Urothelium cell line (cell line): ENCODE measurements at places on chromosomes 11 and 22.
A peak's percentile ranks its signal among the peaks of the same experiment; 100 is the strongest.

DNA sequence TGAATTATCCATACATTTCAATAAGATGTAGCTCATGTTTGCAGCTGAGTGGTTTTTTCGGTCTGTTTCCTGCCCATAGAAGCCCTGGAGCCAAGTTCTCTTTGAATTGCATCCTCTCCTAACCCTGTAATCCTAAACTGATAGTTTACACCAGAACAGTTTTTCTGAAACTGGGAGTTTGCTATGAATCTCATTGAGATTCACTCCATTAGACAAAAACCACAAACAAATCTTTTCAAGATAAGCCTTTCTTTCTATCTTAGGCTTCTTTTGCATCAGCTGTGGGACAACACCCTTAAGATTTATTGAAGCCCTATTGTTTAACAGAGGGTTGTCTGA is 324.8 kb downstream of the DYNC2H1 start:
- DNase-seq = no peak

DNA sequence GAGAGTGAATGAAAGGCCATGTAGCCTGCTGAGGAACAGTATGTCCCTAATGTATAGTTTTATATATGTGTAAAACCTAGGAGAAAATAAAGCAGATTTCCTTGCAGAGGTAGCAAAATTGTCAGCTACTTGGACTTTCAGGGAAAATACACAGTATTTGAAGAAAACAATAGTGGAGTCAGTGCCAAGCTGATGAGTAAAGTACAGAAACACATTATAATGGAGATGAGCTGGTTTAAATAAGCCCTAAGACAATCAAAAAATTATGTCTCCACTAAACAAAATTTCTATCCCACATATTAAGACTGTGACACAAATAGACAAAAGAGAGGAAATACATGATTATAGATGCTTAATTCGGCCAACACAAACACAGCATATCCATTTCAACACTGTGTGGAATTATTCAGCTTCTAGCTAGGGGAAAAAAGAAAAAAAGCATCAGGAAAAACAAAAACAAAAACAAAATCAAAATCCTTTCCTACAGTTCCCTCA is 75.9 kb downstream of the MAML2 start:
- no peak for DNase-seq

DNA sequence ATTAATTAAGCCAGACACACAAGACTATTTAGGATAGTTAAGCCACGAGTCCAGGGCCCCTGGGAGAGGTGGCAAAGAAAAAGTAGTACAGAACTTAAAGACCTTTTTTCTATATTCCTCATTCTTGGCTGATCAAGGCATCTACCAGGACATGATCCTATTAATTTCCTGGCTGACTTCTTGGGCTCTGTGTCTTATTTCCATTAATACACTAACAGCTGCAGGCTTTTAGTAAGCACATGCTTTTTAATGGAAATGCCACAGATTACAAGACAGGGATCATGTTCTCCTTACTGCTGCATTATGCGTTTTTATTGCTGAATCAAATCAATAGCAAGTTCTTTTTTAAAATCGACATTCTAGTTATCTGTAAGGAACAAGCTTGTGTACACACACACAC is 35.2 kb downstream of the BTG4 start:
- DNase-seq = no peak

GRCh38 chr11:13101644-13102512 is 92.8 kb downstream of the RASSF10 start:
- no peak for DNase-seq

DNA sequence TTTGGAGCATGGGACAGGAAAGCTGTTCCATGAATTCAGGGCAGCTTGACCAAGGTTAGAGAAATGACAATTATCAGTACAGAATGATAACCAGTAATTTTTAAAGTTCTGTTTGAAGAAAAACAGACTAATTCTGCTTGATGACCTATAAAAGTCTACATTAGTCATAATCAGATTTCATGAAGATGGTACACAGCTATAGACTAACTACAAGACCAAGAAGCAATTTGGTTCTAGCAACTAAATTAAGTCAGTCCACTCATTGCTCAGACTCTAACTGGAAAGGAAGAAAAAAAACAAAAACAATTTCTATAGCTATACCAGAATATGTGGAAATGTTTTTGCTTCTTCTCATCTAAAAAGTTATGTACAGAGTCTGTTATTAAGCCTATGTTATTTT is 24.9 kb downstream of the MRTFA start:
- DNase-seq = no peak

GRCh38 chr11:59423835-59424234 is 2.4 kb downstream of the OR5A2 start:
- no peak for DNase-seq

GRCh38 chr11:19352771-19353160 is 112.0 kb upstream of the E2F8 start:
- DNase-seq = no peak

- DNase-seq = no peak
Measured at GRCh38 chr22:30333707-30334087, 7.0 kb upstream of the TBC1D10A start.

DNA sequence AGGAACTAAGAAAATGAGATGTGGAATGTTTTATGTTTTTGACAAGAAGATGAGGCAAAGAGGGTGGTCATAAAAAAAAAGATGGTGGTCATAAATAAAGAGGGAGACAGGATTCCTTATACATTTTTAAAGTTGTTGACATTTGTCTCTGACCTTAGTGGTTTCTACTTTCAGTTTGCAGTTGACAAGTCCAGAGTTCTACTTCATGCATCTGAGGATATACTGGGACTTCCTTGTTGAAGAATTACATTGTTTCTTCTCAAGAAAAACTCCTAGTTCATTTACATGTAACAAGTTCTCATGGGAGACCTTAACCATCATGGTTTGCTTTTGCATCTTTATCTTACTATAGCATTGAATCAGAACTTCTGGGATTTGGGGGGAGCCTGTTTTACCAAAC is 1.2 kb downstream of the OR6X1 start:
- DNase-seq = no peak

DNA sequence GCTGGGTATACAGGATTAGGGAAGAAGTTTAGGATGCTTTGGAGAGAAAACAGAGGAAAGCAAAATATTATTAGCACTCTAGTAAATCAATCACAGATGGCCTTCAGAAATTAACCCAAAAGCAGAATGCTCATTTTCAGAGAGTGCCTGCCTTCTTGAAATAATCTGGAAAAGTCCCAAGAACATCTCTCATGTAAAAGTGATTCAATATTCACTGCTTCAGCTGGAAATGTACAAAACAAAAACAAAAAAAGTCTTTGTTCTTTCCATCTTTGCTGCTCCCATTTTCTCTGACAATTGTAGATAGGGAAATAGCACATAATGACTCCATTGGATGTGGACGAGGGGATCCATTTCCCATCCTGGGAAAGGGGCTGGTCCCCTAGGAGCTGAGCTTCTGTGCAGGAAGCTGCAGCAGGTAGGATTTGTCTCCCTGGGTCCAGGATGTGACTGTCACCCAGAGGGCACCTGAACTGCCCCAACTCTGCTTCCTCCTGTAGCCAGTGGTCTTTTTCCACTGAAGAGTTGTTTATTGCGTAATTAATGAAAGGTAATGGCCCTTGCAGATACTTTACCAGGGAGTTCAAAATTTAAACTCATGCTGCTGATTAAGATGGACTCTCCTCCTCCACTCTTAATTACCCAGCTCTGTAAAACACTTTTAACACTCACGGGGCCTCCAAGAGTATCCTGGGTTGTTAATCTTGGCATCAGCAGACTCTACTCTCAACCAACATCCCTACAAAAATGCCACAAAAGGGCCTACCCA is 57.9 kb downstream of the SC5D start:
- DNase-seq = no peak

DNA sequence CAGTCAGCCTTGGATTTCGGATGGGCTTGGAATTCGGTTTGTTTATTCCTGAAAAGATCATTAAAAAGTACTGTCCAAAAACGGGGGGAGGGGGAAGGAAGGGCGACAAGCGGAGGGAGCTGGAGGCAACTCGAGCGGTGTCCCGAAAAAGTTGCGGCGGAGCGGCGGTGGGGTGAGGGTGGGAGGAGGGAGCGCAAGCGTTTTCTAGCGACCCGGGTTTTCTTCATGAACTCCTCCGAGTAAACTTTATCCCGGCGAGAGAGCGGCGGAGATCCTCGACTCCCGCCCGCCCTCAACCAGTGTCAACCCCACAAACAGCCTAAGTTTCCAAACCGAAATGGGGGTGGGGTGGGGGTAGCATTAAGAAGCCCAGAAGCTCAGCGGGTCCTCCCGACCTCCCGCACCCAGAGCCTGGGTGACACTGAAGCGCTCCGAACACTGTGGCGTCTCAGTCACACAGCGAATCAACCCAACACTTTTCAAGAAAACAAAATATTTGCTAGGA is 133.0 kb upstream of the C11orf58 start:
- peak; percentile 13 for DNase-seq

GRCh38 chr11:100442017-100442416 is 245.1 kb upstream of the ARHGAP42 start:
- no peak for DNase-seq

GRCh38 chr11:134939905-134940304 is 527.9 kb upstream of the B3GAT1 start:
- DNase-seq = no peak

DNA sequence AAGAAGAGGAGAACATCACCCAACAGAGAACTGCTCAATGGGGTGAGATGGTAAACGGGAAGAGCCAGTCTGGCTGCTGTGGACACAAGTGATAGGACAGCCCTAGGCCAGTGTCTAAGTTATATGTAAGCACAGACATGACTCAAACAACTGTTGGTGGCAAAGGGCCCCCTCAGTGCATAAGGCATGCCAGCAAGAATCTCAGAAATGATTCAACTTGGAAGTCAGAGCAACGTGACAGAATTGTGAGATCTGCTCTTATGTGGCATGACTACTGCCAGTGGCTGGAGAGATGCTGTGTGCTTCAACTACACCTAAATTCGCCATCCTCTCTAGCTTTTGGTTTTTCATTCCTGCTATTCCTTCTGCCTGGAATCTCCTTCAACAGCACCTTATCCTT is 7.4 kb downstream of the SLN start:
- peak; percentile 21 for DNase-seq

- DNase-seq = no peak
Measured at GRCh38 chr11:122729139-122729538, 73.6 kb downstream of the UBASH3B start.

- DNase-seq = no peak
Measured at GRCh38 chr11:120318906-120319305, 6.2 kb upstream of the TLCD5 start.

- DNase-seq = no peak
Measured at GRCh38 chr22:38104084-38104483, 6.4 kb downstream of the BAIAP2L2 start.

DNA sequence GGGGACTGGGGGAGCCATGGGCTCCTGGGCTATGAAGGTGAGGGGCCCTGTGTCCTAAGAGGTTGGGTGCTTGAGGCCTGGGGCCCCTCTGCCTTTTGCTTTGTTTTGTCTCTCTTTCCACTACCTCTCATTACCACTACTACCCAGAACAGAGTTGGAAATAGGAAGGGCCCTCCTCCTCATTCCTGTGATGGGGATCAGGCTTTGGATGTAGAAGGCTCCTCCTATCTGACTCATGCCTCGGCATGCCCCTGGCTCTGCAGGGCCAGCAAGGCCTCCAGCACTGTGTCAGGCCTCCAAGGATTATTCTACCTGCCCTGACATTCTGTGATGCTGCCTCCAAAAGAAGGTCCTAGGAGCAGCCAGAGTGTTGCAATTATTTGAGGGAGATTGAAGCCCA is 766 bp downstream of the IZUMO1R start:
- DNase-seq = peak; percentile 48

GRCh38 chr11:99279266-99279665 is 258.5 kb downstream of the CNTN5 start:
- DNase-seq = no peak

DNA sequence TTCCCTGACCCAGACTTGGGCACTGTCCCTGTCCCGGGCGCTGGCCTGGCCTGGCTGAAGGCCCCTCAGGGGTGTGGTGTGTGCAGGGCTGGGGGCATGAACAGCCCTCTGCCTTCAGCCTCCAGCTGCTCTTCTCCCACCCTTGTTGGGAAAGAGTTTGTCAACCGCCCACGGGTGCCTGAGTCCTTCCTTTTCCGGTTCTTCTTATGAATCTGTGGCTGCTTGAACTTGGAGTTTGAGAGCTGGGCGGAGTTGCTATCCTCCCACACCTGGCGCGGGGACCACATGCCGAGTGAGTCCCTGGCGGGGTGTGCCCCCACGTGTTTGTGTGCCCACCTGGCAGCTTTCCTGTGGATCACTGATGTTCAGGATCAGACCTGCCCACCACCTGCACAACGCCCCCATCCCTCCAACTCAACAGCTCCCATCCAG is 13.4 kb downstream of the NFAM1 start:
- DNase-seq = no peak

- DNase-seq = peak; percentile 14
Measured at GRCh38 chr11:37322333-37323194, 724.5 kb upstream of the RAG2 start.

- DNase-seq = no peak
Measured at GRCh38 chr11:71245601-71246391, 6.6 kb downstream of the SHANK2 start.

DNA sequence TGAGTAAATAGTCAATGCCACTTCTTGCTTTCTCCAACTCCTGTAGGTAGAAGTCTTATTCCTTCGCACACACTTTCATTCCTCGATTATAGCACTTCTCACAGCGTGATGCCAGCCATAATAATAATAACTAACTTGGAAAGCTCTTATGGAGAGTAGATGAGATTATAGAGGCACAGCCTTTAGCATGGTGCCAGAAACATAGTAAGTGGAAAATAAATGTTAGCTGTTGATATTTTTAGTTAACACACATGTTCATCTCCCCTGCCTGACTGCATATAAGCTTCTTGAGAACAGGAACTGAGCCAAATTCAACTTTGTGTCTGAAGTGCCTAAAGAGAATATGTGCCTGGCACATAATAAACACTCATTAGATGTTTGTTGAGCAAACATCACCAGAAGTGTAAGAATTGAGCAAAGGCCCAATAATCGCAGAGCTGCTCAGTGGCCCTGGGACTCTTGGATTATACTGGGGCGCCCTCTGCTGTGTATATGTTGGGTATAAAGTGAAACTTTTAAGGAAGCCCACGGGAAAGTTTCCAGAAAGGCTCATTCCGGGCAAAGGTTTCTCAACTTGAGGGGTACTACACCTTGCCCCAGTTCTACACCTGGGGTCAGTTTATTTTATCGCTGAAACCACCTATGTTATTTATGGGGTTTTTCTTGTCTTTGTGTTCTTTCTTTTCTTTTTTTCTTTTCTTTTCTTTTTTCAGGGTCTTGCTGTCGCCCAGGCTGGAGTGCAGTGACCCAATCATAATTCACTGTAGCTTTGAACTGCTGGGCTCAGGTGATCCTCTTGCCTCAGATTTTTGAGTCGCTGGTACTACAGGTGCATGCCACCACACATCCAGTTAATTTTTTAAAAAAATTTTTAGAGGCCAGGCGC is 22.3 kb downstream of the SLN start:
- DNase-seq = peak; percentile 63

DNA sequence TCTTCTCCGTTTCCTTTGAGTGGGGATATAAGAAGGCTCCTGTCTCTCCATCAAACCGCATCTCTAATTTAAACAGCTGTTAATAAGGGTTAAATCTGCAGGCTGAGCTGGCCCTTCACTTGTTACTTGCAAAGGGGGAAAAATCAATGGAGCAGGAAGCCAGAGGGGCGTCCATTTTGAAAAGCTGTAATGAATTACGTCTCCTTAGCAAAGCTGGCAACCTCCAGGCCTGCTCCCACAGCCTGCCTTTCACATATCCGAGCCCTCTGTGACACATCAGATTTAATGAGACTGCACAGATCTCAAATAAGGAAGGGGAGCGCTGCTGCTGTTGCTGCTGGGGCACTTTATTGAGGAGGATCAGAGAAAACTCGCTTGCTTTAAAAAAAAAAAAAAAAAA is 320.8 kb downstream of the BLID start:
- DNase-seq = no peak
